PC-3 (cell line): ENCODE measurements at places on chromosomes 2 and 18.

GRCh38 chr2:176854878-176855277 is 357.7 kb upstream of the HNRNPA3 start:
- DNase-seq, result no peak

DNA sequence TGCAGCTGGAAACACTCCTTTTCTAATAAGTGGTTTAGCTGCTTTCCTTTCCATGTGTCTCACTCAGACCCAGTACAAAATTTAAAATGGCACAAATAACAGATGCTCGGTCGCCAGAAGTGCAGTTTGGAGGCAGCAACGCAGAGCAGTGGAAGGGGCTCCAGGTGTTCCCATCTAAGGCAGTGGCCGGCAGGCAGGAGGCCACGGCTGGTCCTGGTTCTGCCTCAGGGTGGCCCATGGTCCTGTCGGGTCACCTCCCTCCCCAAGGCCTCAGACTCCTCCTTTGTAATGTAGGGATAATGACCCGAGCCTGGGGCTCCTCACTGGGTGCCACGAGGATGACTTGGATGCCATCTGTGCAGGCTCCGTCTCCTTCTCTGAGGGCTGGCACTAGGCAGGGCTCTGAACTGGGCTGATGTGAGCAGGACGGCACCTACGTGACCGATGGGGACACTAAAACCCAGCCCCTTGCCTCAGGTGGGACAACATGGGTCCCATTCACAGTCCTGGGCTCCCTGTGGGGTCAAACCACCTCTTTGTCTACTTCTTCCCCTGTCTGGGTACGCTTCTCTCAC is 80.9 kb upstream of the SLC66A3 start:
- DNase-seq, result no peak

GRCh38 chr2:240255165-240255491 is 114.7 kb upstream of the OTOS start:
- DNase-seq, result no peak

- DNase-seq, result no peak
These were observed 293.2 kb upstream of the FIGN start for GRCh38 chr2:164028814-164029534.

- DNase-seq, result no peak
These were observed 37.0 kb upstream of the YWHAQ start for GRCh38 chr2:9667826-9668225.

- no peak for DNase-seq
These were observed 243.6 kb upstream of the RBMS1 start for GRCh38 chr2:160737247-160737646.

GRCh38 chr18:10907749-10908148 is 241.6 kb downstream of the PIEZO2 start:
- no peak for DNase-seq

- DNase-seq, result no peak
These were observed 521 bp upstream of the PROM2 start for GRCh38 chr2:95273566-95274290.

- DNase-seq, result no peak
These were observed 2.0 kb upstream of the CAPN14 start for GRCh38 chr2:31219131-31219969.

DNA sequence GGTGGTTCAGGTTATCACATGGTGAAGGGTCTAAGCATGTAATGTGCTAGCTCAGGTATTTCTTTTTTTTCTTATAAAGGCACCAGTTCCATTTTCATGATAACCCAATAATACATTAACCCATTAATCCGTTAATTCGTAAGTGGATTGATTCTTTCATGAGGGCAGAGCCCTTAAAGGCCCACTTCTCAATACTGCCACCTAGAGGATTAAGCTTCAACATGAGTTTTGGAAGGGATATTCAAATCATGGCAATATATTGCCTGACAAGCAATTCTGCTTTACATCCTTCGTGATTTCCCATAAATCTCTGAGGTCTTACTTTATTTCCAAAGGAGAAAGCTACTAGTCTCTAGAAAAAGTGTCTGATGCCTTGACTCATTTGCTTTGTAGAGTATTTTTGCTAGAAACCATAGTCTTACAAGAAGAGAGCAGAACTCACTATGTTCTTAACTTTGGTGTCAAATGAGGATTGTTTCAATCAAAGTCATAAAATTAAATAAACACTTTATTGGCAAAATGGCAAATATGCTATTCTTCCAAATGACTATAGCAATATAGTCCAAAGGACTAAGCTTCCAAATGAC is 271.3 kb downstream of the KCNS3 start:
- peak; percentile 81 for DNase-seq

GRCh38 chr18:64528646-64529045 is 379.8 kb upstream of the LINC00305 start:
- DNase-seq, result no peak

GRCh38 chr2:153451611-153452010 is 27.0 kb downstream of the RPRM start:
- no peak for DNase-seq

- peak; percentile 16 for DNase-seq
These were observed 29.9 kb downstream of the ANO7 start for GRCh38 chr2:241218131-241219029.

DNA sequence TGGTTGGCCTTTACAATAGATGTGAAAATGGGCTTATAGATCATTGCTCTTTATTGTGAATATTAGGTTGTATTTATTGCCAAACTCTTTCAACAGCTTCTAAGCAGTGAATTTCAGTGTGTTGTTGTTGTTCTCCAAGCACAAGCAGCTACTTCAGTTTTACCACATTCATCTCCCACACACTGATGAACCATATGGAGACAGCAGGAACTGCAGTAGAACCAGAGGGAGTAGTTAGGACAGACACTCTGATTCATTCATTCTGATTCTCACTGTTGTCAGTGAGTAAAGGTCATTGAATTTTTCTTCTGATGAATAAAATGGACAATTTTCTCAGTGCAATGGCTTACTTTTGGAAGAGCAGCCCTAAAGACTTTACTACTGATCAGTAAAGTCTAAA is 40.2 kb downstream of the CCDC74A start:
- no peak for DNase-seq

DNA sequence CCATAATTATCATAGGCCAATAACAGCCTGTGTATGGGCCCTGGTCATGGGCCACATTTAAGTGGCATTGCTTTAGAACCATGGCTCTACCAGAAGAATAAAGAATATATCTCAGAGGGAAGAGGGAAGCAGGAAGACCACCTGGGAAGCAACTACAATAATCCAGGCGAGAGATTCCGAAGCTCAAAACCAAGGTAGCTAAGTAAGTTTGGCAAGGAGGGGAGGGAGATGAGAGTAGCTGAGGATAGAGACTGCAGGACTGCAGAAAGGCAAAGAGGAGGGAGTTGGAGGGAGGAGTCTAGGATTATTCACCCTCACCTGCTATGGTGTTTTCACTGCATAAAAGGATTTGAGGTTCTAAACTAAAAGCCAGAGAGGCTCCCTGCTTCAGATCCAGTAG is 293.5 kb downstream of the SETBP1 start:
- DNase-seq, result no peak

GRCh38 chr2:133755480-133756300 is 187.4 kb upstream of the NCKAP5 start:
- DNase-seq, result no peak

DNA sequence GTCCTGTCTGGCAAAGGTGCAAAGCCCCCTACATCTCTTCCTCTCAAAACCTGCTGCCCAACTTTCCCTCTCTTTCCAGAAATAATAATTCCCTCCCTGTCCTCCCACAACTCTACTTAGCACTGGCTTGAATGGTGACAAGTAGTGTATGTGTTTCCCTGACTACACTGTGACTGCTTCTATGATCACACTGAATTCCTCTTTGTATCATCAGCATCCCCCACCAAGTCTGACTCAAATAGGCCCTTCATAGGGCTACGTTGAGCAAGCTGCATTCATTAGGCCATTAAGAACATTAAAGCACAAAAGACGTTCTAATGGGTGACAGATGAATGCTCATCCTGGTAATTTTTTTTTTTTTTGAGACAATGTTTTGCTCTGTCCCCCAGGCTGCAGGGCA is 13.7 kb upstream of the ST3GAL5 start:
- no peak for DNase-seq

GRCh38 chr2:232027530-232027929 is 66.0 kb downstream of the DIS3L2 start:
- DNase-seq, result no peak

- DNase-seq, result no peak
These were observed 286.4 kb downstream of the TXNL1 start for GRCh38 chr18:56351911-56352500.

DNA sequence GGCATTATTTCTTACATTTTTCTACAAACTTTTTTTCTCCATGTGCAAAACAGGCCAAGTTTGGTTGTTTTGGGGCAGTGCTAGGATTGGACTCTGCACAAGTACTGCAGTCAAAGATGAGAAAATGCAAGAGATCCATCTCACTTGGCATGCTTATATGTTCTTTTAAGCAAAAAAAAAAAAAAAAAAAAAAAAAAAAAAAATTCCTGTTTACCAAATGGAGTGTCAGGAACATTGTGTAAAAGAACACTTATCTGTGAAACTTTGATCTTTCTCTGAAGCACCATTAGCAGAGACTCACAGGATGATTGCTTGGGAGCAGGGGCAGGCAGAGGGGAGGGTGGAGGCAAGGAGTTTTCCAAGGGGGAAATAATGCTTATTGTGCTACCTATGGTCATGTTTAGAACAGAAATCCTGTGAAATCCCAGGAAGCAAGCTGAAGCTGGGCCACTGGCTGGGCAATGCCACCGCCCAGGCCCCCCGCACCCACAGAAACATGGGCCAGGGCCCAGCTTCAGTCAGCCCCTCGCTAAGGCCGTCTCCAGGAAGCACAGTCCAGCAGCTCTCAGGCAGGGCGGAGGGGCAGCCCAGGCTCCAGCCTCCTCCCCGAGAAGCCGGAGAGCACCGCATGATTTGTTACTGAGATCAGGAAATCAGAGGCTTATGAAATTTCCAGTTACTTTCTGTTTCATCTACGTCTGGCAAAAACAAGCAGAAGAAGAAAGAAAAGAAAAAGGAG is 229.4 kb downstream of the ZNF516 start:
- DNase-seq, result no peak

DNA sequence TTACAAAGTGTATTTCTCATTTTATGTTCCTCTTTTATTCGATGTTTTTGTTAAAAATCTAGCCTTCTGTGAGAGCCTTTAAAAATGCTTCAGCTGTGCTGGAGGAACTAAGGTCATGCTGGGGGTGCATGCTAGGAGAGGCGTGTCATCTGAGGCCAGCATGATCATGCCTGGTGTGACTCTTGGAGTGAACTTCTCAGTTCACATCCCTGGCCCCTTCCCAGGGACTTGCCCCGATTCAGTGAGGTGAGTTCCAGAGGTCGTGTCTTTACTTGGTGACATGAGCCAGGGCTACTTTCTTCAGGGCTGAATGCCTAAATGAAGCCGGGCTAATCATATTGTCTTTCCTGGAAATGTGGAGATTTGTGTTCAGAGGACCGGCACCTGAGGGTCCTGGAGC is 264.9 kb downstream of the MREG start:
- no peak for DNase-seq

- DNase-seq, result peak; percentile 74
These were observed 16.0 kb upstream of the CNDP2 start for GRCh38 chr18:74480149-74480651.

DNA sequence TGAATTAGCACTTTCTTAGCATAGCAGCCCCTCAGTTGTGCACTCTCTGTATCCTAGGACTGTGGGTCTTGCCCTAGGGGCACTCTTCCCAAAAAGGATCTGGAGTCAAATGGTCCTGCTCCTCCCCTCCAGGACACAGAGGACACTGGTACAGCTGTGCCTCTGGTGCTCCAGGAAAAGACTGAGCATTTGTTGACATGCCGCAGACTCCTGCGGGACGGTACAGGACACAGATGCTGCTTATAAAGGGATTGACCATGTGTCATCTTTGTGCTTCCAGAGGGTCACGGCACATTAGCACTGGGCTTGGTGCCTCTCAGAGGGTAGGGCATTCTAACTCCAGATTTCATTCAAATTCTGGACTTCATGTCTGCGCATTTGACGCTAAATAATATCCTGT is 110.5 kb downstream of the KLF7 start:
- DNase-seq, result no peak

GRCh38 chr2:101991721-101992145 is at the start of gene IL1R2:
Gene IL1R2 (plus strand): TSS chr2:101991960. CDS start chr2:102008576, 16,616 bp downstream.
- DNase-seq, result peak; percentile 29

DNA sequence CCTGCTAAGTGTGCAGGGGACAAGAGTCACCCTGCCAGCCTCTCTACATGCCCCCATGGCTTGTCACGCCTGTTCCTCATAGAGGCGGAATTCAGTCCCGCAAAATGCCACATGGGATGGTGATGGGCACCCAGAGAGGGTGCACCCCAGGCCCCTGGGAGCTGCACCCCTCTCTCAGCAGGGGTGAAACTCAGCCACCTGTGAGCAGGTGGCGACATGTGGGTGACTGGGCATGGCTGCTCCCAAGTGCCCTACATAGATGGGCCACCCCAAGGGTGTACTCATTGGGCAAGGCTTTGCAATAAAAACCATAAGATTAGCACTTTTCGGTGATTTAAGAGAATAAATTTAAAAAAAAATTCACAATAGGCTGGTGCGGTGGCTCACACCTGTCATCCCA is 6.3 kb downstream of the HS6ST1 start:
- no peak for DNase-seq

DNA sequence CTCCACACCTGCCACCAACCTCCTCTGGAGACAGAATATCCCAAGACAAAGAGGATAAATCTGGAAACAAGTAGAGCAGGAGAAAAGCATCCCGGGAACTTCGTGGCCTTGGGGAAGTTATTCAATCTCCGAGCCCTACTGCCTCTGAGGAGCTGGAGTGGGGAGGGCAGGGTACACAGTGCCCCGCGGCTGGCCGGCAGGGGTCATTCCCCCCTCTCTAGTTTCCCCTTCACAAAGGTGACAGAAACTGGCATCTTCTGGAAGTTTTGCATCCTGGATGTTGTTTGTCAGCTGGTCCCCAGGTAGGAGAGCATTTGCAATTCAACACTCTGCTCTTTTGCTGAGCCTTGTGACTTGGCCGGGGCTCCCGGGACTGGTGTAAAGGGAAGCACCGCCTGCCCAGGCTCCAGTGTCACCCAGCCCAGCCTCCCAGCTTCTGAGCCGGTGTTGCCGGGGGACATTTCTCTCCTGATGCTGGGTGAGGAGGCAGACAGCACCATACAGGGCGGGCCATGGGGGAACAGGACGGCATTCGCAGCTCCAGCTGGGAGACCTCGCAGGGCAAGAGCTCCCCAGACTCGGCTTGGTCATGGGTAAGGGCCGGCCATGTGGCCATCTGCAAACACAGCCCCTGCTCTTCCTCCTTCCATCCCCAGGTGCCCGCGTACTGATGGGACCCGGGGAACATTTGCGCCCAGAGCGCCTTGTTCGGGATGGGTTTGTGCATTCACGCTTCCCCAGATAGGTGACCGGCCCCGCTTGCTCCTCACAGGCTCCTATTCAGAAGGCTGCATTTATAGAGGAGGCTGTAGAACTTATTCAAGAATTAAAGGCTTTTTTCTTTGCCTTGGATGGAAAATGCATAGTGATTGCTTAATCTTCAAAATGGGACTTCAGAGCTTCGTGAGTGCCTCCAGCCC is 7.4 kb upstream of the NTSR2 start:
- DNase-seq, result no peak

GRCh38 chr18:61400716-61401115 is 67.5 kb downstream of the CDH20 start:
- DNase-seq, result peak; percentile 12

DNA sequence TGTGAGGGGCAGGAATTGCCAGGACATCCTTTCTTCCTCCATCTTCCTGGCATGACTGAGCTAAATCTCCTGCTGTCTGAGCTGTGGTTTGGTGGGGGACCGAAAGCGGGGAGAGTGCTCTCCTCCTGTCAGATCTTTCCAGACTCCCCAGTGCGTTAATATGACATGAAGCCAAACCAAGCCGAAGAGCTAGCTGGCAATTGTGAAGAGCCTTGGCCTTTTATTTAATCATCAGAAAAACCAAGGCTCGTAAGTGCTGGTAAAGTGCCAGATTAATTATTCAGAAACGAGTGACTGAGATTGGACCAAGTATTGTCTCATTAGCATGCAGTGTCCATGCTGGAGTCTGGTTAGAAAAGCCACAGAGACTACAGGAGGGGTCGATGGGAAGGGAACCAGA is 14.5 kb upstream of the LRPPRC start:
- no peak for DNase-seq
